ENCODE measurements at places on chromosomes 16 and 17. TPM values are rescaled to one million over a fixed set of nuclear protein-coding genes. Genes with fewer than 3 reads are reported as not detected.

The PERCC1 gene
- 0.33 TPM for total RNA-seq

The ZG16B gene
- total RNA-seq, result 0.29 TPM

The DCAKD gene
- 32.5 TPM for total RNA-seq

GRCh38 chr16:82715833-82716232 is 89.1 kb downstream of the CDH13 start:
- DNase-seq, result no peak

The SPATA32 gene
- 0.15 TPM for total RNA-seq

All from CD8-positive, alpha-beta memory T cell (primary cell).